ENCODE measurements at places on chromosomes 2 and 18.

GRCh38 chr2:8609357-8609811 lies 72.5 kb upstream of the ID2 start:
- no peak for DNase-seq

GRCh38 chr18:26702086-26702485 lies 153.7 kb upstream of the KCTD1 start:
- DNase-seq = no peak

GRCh38 chr18:31230495-31230894 lies 67.8 kb upstream of the DSC1 start:
- no peak for DNase-seq

- DNase-seq = no peak
These were observed 171.1 kb downstream of the HDAC4 start for GRCh38 chr2:239229545-239230279.

GRCh38 chr2:29983308-29983707 lies 61.9 kb upstream of the ALK start:
- DNase-seq = no peak

DNA sequence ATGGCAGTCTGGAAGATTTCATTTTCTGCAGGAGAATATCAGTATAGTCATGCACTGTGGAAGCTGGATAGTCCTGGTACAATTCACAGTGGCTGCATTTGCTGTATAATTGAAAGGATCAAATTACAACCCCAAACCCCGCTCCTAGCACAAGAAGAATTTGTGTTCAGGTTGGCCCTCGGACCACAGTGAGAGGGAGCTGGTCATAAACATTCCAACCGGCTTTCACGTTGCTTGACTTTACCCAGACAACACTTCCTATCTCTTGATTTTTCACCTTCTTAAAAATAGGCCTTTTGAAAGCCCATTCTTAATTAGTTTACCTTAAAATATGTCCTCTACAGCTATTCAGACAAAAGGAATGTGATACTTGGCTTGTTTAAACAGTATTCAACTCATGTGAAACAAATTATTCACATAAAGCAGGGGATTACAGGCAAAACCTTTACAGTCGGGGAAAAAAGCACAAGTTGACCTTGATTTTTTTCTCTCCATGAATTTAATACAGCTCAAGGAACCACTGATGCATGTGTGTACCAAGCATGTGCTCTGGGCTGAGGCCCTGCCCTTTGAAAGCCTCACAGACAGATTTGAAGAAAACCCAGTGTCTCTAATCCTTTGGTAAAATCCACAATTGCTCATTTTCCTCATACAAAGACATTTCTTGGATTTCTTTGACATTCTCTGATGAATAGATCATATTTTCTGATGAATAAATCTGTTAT lies 143.0 kb upstream of the SOX11 start:
- DNase-seq = no peak
